ENCODE measurements at places on chromosomes 5 and 9.
A peak's percentile ranks its signal among the peaks of the same experiment; 100 is the strongest.

GRCh38 chr9:124342776-124343485 lies 72.3 kb downstream of the PSMB7 start:
- DNase-seq, result peak; percentile 89

GRCh38 chr5:113632996-113633395 lies 119.5 kb downstream of the YTHDC2 start:
- no peak for DNase-seq

DNA sequence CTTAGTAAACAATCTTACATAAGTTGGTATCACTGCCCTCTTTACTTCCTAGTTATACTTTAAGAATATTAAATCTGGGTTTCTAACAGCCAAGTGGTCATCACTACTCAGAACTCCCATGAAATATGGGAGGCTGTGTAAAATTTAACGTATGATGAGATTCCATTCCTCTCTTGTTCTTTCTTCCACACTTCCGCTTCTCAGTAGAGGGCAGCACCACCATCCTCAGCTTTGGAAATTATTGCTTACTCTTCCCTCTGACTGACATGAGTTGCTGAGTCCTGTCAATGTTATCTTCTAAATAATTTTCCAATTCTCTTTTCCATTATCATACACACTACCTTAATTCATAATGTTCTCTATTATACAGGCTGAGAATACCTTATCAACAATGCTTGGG lies 194.0 kb downstream of the RFX3 start:
- no peak for DNase-seq

DNA sequence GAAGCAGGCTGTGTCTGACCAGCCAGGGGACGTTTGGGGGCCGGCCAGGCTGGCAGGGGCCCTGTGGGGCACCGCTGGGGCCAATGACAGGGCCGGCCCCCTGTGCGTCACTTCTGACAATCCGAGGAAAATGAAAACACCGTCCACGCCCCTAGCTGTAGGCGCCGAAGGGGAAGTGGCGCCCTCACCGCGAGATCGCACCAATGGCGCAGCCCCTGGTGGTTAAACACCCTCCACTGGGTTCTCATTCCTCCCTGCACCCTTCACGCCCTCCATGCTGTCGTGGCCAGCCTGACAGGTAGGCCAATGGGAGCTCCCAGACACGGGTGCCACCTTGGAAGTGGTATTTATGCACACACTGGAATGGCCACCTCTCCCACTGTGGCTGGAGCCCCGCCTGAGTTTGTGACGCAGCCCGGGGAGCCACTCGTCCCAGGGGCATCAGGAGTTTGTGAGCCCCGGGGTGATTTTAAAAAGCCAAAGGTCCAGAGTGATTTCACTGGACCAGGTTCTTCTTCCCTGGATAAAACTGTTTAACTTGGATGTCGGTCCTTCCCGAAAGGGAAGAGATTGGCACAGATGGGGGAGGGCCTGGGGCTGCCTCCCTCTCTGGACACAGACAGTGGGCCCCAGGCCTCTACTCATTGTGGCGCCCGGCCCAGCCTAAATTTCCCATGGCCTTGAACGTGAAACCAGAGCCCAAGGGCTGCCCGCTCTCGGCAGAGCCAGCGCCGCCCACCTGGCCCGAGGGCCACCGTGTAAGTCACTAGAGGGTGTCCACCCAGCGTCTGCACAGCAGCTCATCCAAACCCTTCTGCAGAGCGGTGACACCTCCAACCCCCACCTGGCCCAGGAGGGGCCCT lies 49.7 kb downstream of the NKD2 start:
- DNase-seq, result no peak

DNA sequence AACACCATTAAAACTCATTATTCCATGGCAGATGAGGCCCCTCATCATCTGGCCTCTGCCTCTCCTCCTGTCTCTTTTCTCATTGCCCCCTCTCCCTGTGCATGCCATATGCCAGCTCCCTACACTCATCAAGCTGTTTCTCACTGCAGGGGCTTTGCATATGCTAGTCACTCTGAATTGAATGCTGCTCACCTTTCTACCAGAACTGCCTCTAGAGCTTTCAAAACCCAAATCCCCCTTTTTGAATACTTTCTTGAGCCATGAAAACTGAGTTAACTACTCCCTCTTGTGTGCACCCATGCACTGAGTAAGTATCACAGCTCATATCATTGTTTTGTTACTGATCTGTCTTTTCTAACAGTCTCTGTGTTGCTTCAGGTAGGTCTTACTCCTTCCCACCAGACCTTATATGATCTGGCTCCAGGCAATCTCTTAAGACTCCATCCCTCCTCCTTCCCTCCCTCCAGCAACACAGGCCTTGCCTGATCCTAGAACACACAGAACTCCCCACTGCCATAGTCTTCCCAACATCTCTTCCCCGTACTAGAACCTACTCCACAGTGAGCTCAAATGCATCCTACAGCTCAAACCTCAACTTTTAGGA lies 60.5 kb downstream of the ASTN2 start:
- no peak for DNase-seq

DNA sequence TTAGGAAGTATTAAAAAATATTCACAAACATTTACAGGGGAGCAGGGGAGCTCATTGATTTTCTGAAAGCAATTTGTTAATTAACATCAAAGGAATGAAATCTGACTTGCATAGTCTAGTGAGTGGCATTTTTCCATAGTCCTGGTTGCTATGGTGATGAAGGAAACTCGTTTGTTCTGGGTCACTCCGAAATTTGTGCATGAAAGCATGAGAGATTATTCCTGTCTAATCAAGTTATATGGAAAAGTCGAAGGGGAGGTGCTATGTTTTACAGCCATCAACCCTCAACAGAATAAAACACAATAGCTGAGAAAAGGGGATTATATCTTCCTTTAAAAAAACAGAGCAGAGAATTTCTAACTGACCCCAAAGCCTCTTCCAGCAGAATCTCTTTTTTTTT lies 1495.7 kb upstream of the WWC1 start:
- DNase-seq, result no peak

DNA sequence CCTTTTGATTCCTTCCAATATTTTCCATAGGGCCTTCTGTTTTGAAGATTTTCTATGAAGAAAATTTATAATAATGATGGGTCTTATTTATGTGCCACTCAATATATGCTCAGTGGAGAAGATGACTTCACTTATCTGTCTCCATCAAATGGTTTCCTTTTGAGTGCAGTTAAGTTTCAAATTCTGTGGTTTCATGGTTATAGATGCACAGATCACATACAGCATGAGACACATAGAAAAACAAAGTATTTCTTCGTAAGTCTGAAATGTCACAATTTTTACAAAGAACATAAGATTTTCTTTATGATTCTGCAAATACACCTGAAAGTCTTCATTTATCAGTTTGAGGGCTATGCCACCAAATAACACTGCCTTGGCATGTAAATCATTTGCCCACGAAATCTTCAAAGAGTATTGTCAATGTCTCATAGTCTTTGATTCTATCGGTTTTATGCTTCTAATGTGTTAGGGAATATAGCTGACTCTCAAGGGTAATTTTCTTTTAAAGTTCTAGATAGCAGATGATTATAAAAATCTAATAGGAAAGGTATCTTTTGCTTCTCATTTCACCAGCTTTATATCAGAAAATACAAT lies 14.1 kb downstream of the CFAP95 start:
- DNase-seq, result no peak

DNA sequence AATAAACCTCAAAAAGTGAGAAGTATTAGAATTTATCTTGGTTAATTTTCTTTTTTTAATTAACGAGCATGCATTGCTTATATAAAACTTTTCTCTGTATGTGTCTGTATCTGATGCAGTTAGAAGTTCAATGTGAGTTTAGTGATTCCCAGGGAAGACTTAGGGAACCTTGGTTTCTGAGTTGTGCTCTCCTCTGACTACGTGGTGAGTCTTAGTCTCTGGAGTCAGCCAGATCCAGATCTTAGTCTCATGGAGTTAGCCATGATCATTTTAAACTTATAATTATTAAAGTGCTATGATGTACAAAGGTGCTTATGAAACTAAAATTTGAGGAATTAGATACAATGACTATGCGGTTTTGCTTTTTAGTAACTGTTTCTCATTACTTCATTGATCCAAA lies 285.3 kb upstream of the DMRT1 start:
- no peak for DNase-seq

GRCh38 chr9:121831869-121832268 lies 180.4 kb downstream of the DAB2IP start:
- DNase-seq, result no peak

DNA sequence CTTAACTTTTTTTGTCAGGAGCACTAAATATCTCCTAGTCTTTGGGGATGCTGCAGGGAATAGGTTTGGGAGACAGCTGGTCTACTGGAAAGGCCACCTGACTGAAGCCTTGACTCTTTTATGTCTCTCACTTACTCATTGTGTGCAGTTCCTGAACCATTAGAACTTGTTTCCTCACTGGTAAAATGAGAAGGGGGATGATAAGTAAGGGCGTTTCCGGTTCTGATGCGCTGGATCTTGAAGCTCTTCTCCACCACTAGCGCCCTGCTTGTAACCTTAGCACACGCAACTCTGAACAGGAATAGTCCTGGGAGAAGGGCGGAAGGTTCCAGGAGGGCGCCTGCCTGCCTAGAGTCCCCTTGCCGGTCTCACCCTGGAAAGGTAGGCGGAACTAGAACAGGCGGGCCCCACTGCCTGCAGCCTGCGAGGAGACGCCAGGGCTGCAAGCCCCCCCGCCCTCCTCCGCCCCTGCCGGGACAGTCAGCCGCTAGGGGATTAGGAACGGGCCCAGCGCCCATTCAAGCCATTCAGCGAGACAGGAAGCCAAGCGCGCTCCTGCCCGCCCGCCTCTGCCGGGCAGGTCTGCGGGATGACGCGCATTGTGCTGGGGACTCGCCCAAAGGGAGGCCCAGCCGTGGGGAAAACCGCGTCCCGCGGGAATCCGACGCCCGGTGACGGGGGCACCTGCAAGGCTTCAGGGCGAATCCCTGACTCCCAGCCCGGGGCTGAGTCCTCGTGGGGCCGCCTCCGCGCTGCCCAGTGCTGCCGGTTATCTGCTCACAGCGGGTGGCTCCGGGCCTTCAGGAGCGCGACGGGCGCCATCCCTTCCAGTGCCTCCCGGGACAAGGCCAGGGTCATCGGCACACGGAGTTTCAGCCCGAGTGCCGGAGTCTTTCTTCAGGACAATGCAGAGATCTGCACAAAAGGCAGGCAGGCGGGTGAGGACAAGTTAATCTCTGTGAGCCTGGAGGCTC lies 44.0 kb upstream of the XPA start:
- DNase-seq, result peak; percentile 51

GRCh38 chr5:132411304-132412013 lies 41.9 kb downstream of the SLC22A5 start:
- DNase-seq, result no peak
